D721Med (cell line): ENCODE measurements at places on chromosomes 11 and 22.

DNA sequence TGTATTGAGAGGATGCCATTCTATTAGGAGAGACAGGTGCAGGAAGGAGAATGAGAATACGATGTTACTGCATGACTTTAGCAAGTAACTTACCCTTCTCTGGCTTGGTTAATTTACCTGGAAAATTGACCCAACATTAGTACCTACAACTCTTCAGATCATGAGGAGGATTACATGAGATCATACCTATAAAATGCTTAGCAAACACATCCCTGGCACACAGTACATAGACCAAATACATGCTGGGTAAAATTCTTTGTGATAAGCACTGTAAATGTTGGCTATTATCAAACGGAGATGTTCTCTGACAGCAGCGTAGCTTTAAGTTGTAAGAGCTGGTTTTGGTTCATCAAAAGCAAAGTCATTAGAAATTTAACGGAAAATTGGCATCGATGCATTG, 28.8 kb downstream of the LARGE1 start:
- DNase-seq, result no peak

GRCh38 chr11:113179181-113179704, 135.1 kb upstream of the TTC12 start:
- DNase-seq, result no peak

- no peak for DNase-seq
Measured at GRCh38 chr11:120331301-120331996, 4.8 kb upstream of the ARHGEF12 start.

GRCh38 chr11:108237058-108237481, 14.2 kb downstream of the ATM start:
- DNase-seq, result no peak

- no peak for DNase-seq
Measured at GRCh38 chr11:14340721-14341120, 18.3 kb downstream of the RRAS2 start.

- no peak for DNase-seq
Measured at GRCh38 chr22:45684169-45684568, 12.5 kb downstream of the ATXN10 start.

DNA sequence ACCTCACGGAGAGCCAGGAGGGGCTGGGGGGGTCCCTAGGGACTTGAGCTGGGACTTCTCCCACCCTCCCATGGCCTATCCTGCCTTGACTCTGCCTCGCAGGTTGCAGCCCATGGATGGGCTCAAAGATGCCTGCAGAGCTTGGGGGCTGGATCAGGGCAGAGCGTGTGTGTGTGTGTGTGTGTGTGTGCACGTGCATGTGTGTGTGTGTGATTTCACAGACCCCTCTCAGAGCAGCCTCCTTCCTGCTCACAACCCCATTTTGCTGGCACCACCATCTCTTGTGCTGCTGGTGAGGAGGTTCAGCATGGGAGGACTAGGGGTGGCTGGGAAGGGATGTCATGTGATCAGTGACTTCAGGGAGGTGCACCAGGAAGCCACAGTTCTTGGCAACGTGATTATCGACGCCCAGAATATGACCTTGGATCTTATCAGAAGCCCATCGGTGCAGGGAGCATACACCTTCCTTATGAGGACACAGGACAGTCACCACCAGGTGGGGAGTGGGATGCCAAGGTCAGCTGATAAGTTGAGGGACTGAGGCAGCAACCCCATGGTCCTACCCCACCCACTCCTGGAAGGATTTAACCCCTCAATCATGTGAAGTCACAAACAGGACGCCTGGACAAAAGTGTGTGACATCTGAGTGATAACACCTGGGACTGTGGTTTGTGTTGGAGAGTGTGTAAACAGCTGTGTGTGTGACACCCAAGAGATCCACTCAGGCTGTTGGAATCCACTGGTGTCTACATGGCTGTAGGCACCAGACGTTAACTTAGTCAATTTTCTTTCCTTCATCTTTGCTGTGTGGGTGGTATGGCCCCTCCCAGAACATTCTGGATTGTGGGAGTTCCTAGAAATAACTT, 1.8 kb upstream of the NAALADL1 start:
- DNase-seq, result no peak

GRCh38 chr11:110028921-110029320, 64.3 kb upstream of the ZC3H12C start:
- DNase-seq, result no peak

- DNase-seq, result no peak
Measured at GRCh38 chr22:50271519-50271970, 1.4 kb upstream of the MAPK11 start.

GRCh38 chr11:84437071-84437980, 1151.2 kb upstream of the CCDC90B start:
- no peak for DNase-seq

GRCh38 chr22:31394326-31394725, 5.1 kb upstream of the DRG1 start:
- no peak for DNase-seq

DNA sequence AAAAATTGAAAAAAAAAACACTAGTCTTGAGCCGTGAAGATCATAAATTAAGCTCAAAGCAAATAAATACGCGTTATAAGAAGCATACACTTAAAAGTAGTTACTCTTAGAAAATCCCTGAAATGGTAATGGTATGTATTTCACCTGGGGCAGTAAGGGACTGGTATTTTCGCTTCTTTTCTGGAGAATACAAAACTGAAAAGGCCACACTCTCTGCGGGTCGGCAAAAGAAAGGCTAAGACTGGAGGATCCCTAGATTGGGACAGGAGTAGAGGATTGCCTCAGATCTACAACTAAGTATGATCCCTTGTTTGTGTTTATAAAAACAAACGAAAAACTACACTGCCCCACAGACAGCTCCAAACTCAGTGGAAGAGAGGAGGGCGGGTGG, 617 bp downstream of the TSG101 start:
- no peak for DNase-seq

DNA sequence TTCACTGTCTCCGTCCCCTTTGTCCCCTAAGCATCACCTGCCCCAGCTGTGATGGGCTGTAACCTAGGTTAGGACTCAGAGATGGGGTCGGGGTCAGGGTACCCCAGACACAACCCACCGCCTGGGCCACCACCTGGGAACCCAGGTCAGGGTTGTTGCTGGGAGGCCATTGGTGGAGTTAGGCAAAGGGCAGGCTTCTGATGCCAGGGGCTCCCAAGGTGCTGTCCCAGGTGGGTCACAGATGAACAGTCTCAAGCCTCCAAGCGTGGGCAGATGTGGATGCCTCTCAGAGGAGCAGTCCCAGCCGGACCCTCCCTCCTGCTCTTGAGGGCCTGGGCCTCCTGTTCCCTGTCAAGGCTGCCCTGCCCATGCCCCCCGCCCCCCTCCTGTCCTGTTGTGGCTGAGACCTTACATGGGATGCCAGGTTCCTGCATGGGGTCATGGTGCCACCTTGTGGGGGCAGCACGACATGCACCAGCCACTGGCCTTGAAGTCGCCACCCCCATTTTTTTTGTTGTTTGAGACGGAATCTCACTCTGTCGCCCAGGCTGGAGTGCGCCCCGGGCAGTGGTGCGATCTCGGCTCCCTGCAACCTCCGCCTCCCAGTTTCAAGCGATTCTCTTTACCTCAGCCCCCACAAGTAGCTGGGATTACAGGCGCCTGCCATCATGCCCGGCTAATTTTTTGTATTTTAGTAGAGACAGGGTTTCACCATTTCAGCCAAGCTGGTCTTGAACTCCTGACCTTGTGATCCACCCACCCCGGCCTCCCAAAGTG, 12.1 kb downstream of the GATD1 start:
- DNase-seq, result no peak

DNA sequence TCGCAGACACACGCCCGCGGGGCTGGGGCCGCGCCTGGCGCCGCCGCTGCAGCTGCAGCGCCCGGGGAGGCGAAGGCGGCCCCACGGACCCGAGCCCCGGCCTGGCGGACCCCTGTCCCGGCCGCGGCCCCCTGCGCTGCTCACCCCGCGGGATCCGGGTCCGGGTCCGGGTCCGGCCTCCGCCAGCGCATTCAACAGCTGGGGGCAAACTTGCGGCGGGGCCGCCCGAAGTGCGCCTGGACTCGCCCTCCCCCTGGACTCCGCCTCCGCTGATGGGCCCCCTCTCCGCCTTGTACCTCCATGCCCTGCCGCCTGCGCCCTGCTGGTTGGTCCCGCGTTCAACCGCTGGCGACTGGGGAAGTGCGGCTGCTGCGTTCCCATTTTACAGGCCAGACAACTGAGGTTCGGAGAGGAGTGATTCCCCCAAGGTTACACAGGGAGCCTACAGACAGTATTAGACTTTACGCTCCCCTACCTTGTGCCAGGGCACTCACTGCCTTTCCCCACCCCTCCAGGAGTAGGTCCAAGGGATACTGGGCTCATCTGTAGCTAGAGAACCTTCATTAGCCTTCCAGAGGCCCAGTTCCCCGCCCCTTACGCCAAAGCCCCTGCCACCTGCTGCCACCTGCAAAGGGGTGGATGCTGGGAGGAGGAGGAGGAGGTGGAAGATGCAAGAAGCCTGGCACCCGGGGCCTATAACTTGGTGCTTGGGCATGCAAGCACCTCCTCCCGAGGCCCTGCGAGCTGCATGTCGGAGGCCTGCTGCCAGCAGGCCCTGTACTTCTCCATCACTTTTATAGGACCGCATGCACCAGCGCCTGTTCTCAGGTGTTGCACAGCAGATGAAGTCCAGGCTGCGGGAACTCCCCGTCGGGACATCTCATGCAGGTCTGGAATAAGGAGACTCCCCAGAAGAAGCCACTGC, 694 bp upstream of the ELFN2 start:
- no peak for DNase-seq

DNA sequence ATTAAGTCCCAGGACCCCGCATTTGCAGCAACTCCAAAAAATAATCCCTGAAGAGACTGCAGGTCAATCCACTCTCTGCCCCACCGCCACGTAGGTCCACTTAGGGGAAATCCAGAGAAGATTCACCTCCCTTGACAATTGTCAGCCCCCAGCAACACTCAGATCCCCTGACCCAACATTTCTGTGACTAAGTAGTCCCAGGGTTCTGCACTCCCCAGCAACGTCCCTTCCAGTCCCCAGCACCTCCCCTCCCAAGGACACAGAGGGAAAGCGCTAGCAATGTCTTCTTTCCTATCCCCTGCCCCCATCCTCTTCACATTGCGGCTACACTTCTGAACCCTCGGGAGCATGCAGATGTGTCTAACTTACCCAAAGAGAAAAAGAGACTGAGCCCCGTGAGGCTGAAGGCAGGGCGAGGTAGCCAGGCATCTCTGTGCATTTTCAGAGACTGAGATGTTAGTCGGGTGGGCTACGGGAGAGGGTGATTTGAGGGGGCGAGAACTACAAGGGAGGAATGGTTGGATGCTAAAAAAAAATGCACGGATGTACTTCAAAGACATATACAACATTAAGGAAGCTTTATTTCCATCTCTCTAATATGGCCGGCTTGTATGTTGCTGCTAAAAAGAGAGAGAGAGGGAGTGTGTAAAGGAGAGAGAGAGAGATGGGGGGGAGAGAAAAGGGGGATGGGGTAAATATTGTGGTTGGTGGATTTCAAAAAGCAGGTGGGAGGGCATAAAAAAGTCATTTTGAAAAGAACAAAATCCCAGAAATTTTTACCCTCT, at the start of gene SCN2B:
SCN2B (minus strand) TSS at position 647 of the 785 bp plus-strand sequence; CDS start at position 439, 208 bp downstream.
- DNase-seq, result no peak

GRCh38 chr11:115718945-115719344, 214.7 kb upstream of the CADM1 start:
- no peak for DNase-seq

- peak; percentile 79 for DNase-seq
Measured at GRCh38 chr22:18156878-18157713, 7.1 kb downstream of the USP18 start.

- DNase-seq, result no peak
Measured at GRCh38 chr11:11318961-11319360, 34.1 kb downstream of the CSNK2A3 start.

- no peak for DNase-seq
Measured at GRCh38 chr11:6022956-6023355, 7.6 kb downstream of the OR56A1 start.

GRCh38 chr22:41535244-41535643, 9.0 kb downstream of the POLR3H start:
- no peak for DNase-seq

DNA sequence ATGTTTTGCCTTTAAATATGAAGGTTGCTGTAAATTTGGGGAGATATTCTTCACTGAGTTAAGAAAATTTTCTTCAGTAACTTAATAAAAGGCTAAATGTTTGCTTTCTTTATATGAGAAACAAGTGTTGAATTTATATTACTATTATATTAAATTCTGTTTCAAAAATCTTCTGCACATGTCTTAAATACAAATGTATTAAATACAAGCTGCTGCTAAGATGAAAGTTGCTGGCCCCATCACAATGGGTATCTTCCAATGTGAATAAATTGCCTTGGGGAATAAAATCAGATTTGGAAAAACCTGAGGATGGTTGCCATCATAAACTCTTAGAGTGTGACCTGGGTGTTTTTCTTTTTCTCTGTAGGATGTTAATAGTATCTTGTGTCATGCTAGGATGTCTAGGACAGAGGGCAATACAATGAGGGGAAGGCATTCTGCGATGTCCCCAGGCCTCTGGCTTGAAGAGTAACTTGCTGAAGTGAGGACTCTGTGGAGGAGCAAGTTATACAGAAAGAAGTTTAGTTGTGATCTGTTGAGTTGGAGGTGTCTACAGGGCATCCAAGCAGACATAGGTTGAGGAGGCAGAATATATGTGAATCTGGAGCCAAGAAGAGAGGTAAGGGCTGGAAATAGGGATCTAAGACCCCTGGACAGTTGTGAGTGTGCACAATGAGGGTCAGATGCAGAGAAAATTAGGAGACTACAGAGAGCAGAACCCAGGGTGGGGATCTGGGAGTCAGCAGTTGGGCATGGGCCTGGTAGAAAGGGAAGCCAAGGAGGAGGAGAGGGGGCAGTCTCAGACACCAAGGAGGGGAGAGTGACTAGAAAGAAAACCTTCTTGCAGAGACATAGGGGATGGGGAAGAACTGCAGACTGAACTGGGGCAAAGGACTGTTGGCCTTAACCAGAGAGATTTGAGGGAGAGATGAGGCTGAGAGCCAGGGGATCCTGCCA, 4.8 kb downstream of the IGLL5 start:
- DNase-seq, result no peak

DNA sequence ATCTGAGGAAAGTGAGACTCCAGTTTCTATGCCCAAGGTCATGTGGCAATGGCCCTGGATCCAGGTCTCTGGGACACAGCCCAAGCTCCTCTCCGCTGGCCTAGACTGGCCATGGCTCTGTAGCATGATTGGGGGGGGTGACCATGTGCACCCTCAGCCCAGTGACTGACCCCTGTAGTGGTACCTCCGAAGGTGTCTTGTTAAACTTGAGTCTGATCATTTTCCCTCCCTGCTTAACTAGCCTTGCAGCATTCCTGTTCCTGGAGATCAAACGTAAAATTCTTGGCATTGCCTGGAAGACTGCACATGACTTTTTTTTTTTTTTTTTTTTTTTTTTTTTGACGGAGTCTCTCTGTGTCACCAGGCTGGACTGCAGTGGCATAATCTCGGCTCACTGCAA, 1116.0 kb downstream of the TBC1D22A start:
- no peak for DNase-seq
